ENCODE measurements at places on chromosomes 3 and 15.
A peak's percentile ranks its signal among the peaks of the same experiment; 100 is the strongest.

DNA sequence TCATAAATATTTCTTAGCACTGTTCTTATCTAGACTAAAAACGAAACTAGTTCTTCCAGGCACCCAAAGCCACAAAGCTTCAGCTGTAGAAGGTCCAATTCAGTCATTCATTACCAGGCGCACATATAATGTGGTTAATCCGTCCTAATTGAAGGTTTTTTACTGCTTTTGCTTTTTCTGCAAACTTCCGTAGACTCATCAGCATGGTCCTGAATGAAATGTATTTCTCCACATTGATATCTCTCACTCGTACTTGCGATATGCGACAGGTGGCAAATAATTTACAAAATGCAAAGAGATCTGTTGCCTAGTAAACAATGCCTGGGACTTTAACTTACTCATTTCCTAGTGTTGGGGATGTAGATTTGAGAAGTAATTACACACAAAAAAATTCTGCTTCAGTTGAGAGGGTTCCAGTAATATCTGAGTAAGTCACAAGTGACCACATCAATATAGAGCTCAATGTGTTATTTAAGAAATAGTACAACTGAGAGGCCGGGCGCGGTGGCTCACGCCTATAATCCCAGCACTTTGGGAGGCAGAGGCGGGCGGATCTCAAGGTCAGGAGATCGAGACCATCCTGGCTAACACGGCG lies 75.0 kb upstream of the MBNL1 start:
- no peak for DNase-seq

- DNase-seq, result no peak
Observed at GRCh38 chr15:57253082-57253481, 123.2 kb upstream of the CGNL1 start.

GRCh38 chr15:93523481-93523880 lies 434.5 kb upstream of the RGMA start:
- DNase-seq, result no peak

DNA sequence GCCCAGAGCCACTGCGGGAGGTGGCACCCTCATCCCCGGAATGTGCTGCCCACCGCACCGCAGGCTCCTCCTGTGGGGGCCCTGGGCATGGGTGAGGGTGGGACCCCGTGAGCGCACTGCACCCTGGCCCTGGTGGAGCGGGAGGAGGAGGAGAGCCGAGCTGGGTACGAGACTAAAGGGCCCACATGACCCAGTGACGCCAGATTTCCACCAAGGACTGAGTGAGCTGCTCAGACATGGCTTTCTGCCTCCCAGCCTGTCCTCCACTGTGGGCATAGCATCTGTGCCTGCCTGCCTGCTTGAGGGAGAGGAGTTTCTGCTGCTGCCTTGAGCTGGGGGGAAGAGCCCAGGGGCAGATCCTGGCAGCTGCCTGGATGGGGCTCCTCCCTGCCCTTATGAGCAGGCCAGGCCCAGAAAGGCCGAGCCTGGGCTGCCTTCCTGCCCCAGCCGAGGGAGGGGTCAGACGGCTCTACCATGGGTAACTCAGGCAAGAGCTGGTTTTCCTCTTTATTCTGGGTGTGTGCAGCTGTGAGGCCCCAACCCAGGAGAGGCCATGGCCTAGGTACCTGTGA lies 88.4 kb downstream of the VGLL4 start:
- DNase-seq, result no peak

GRCh38 chr15:66388043-66388363 lies 1.3 kb downstream of the MAP2K1 start:
- no peak for DNase-seq

DNA sequence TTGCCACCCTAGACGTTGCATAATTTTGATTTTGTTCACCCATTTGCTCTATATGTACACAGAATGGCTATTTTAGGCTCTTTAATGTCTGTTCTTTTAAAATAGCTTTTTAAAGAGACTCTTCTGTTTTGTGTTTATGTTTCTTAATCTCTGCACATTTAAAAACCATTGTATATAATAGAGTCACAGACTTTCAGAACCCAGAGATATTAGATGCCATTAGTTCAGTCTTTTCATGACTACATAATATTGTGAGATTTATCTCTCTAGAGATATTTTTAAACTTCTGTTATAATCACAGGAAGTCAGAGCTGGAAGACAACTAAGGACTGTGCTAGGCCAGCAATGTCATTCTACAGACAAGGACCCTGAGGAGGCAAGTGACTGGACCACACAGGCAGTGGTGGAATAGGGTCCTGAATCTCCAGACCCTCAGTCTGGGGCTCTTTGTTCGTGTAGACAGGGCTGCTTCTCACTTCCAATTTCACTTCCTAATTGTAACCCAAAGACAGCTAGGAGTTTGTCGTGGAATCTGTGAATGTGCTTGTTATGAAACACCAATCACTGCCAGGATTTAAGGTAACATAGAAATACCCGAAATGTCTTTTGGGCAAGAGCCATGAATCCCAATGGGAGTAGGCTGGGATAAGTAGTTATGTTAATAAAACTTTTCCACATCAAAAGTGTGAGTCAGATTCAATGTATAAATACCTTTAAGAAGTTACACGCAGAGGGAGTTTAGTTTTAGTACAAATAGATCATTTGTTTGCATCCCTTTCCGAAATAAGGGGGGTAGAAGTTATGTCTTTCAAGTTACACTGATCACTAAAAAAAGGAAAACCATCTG lies 165.2 kb upstream of the ROPN1 start:
- no peak for DNase-seq

- DNase-seq, result peak; percentile 13
Observed at GRCh38 chr3:37741644-37742043, 120.0 kb upstream of the CTDSPL start.

DNA sequence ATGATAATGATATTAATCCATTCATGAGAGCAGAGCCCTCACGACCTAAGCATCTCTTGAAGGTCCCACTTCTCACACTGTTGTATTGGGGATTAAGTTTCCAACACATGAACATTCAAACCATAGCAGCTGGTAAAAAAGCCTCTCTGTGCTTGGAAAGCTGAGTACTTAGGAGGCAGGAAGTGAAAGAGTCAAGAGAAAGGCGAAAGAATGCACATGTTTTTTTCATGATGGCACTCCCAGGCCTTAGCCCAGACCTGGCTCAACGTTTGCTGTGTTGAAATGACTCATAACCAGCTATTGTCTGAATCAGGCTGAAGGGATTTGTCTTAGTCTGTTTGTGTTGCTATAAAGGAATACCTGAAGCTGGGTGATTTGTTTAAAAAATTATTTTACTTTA lies 84.4 kb upstream of the RGMA start:
- no peak for DNase-seq

GRCh38 chr3:14703128-14703750 lies 28.3 kb downstream of the C3orf20 start:
- no peak for DNase-seq

- no peak for DNase-seq
Observed at GRCh38 chr3:18177271-18177670, 247.9 kb downstream of the SATB1 start.

- no peak for DNase-seq
Observed at GRCh38 chr3:12970684-12971083, 102.5 kb downstream of the IQSEC1 start.

- no peak for DNase-seq
Observed at GRCh38 chr15:43286074-43286473, 19.3 kb upstream of the TGM5 start.

DNA sequence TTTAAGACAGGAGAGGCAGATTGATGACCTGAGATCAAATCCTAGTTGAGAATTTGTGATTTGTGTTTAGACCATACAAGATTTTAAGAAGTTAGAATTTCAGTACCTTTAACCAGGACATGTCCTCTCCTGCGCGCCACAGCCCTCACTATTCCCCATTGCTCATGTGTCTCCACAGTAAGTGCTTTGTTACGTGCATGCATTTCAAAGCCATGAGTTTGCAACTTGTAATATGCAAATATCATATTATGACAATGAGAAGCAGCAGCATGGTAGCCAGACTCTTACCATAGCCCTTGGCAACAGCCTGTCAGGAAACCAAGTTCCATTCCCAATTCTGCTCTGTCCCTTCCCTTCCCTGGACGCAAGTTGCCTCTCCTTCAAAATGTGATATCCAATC lies 73.3 kb upstream of the ATP13A5 start:
- no peak for DNase-seq

- no peak for DNase-seq
Observed at GRCh38 chr15:90002428-90002844, 1.3 kb downstream of the ZNF710 start.

Measured in endothelial cell (in vitro differentiated cells).